RWPE2 (cell line): ENCODE measurements at places on chromosomes 7 and 10.

- peak; percentile 88 for DNase-seq
Observed at GRCh38 chr7:134891262-134891695, 95.0 kb upstream of the AGBL3 start.

DNA sequence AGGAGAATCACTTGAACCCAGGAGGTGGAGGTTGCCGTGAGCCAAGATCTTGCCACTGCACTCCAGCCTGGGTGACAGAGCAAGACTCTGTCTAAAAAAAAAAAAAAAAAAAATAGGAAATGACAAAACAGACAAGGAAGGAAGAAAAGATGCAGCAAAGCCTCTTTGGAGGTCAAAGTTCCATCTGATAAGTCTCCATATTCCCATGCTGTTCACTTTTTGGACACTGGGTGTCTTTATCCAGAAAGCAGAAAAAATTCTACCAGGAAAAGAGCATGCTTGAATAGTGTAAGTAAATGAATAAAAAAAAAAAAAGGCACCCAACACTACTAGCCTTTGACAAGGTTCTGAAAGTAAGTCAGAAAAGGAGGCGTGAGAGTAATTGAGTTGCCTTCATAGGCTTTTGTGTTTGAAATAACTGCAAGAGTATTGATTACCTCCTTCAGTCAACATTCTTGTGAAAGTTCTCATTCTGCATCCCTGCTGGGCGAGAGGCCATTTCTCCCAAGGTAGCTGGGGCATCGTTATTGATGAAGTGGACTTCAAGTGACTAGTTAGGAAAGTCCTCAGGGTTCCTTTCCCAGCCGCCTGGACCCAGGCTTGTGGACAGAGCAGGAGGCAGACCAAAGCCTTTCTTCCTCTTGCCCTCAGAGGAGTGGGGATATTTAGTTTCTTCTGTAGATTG is 133.3 kb upstream of the KIF5B start:
- no peak for DNase-seq

GRCh38 chr10:58909881-58910280 is 266.6 kb upstream of the PHYHIPL start:
- no peak for DNase-seq

DNA sequence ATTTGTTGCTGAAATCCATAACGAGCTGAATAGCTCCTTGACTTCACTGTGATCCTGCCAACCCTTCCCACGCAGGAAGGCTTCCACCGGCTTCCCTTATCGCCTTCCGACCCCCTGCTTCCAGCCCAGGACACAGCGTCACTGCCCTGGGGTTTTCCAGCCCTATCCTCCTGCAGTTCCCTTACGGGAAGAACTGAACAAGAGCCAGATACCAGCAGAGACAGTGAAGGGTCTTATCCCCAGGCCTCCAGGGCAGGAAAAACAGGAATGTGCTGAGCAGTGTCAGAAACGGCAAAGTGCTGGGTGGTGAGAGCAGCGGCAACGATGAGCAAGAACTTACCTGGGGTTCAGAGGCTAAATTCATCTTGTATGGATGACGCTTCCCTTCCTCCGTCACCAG is 22.4 kb downstream of the PDLIM1 start:
- no peak for DNase-seq

DNA sequence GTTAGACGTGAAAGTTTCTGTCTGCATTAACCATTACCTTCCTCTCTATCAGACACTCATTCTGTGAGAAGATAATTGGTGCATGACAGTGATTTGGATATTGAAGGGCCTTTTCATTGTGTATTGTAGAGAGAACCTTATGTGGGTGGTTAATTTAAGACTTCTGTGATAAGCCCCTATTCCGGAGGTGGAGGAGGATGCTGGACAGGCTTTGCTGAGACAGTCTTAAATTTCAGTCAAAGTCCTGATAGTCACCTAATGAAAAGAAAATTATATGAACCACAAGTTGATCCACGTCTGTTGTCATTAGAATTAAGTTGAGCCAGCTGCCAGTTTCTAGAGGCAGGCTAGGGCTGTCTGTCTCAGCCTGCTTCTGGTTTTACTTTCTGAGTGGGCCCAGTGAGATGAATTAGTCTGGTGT is 62.9 kb downstream of the CELF2 start:
- DNase-seq: no peak

- peak; percentile 62 for DNase-seq
Observed at GRCh38 chr10:32413513-32413912, 32.4 kb upstream of the CCDC7 start.

GRCh38 chr7:47329320-47329926 is 252.5 kb downstream of the TNS3 start:
- no peak for DNase-seq

- DNase-seq: no peak
Observed at GRCh38 chr7:82998436-82998835, 164.2 kb downstream of the PCLO start.

DNA sequence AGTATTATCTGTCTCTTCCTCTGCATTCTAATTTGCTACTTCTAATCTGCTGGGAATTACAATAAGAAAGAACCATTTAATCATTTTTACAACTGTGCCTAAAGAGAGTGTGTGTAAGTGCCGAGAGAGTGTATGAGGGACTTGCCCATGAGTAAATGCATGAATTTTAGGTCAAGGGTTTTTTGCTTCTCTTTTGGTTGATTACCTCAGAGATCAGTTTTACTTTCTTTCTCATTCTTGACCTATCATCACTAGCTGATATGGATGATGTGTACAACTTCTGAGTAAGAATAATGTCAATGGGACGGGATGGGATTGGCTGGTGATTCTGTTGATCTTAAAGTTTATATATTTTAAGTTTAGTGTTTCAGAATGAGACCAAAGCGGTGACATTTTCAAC is 47.8 kb downstream of the IKZF1 start:
- DNase-seq: no peak

- no peak for DNase-seq
Observed at GRCh38 chr10:121096617-121097431, 245.7 kb downstream of the WDR11 start.

GRCh38 chr7:37107047-37107750 is 341.5 kb downstream of the ELMO1 start:
- DNase-seq: no peak

DNA sequence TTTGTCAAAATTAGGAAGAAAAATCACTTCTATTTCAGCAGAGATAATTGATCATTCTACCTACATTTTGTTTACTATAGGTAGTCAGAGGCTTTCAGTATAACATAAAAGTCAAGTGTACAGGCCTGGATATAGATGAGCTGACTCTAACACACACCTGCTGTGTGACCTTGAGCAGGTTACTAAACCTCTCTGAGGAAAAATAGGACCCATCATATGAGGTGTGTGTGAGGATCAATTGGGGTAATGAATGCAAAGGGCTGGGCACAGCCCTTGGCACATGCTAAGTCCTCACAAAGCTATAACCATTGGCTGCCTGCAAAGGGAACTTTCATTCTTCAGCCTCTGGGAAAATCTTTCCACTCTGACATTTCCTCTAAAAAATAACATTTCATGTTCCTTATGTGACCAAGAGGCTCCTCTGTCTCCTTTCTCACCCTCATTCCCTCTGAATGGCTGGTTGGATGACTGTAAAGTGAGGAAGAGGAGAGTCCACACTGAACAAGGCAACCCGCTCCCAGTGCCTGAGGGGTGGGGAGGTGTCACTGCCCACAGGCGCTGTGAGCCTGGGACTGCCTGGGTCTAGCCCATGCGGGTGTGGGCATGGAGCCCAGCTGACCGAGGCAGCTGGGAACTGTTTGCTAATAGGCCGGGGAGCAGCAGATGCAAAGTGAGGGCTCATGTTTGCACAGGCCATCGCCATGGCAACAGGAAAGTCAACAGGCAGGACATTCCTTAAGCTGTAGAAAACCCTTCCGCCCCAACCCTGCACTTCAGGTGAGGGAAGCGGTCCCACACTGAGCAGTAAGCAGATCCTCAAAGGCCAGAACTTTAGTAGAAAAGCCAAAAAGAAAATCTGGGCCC is 36.8 kb downstream of the MYOF start:
- DNase-seq: peak; percentile 98

GRCh38 chr7:127678337-127678736 is 26.3 kb downstream of the SND1 start:
- DNase-seq: no peak

GRCh38 chr7:55569269-55569663 is 3.0 kb downstream of the VOPP1 start:
- no peak for DNase-seq

DNA sequence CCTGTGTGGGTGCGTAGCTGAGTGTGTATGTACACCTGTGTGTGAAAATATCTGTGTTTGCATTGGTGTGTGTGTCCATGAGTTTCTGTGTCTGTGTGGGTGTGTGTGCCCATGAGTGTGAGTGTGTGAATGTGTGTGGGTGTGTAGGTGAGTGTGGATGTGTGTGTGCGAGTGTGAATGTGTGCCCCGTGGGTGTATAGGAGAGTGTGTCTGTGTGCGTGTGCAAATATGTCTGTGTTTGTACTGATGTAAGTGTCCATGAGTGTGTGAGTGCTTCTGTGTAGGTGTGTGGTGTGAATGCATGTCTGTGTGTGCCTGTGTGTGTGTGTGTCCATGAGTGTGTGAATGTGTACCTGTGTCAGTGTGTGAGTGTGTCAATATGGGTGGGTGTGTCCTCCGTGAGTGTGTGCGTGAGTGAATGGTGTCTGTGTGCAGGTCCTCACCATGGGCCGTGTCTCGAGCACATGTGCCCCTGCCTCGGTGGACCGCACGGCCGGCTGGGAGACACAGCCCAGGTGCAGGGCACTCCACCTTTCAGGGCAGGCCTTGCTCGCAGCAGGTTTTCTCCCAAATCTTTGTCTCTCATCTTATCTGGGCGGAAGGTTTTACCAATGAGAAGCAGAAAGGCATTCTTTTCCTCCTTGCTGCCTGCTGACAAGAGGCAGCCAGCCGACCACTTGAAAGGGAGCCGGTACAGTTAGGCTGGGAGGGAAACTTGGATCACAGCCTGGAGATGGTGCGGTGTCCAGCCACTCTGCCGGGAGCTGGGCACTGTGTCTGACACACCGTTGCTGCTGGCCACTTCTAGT is 107.1 kb upstream of the FAM20C start:
- no peak for DNase-seq

DNA sequence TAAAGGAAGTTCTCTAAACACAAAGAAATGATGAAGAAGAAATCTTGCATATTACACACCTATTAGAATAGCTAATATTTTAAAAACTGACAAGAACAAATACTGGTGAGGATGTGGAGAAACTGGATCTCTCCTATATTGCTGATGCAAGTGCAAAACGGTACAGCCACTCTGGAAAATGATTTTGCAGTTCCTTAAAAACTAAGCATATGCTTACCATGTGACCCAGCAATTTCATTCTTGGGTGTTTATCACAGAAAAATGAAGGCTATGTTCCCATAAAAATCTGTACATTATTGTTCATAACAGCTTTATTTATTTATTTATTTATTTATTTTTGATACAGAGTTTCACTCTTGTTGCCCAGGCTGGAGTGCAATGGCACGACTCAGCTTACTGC is 14.9 kb upstream of the PLEKHA1 start:
- DNase-seq: no peak

DNA sequence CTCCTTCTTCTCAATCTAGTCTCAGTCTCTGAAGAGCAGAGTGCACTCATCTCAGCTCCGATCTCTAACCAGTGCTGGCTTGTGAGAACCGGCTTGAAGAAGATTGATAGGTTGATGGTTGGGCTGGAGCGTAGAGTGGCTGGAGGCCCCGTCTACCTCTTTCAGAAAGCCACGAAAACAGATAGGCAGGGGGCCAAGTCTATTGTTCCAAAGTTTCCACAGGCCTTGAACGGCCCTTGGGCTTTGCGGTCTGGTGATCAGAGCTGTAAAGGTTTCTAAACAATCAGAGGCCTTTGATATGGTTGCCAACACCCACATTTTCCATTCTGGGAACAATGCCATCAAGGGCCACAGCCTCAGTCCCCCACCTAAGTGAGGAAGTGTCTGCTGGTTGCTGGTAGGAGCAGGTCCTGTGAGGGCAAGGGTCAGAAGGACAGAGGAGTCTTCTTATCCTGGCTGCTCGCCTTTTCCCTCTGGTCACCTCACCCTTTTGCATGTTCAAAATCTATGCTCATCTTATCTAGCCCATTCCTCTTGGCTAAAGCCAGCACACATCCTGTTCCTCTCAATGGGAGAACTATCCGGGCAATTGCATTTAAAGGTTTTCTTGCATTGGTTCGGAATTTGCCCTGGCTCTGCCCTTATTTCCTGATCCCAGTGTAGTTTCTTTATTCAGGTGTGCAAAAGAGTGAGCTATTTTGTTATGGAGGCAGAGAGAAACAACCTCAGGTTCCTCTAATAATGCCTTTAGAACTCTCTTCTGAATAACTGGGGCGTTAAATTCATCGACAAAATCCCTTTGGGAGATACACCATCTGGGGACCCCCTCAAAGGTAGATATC is 70.3 kb upstream of the KMT2E start:
- DNase-seq: no peak

DNA sequence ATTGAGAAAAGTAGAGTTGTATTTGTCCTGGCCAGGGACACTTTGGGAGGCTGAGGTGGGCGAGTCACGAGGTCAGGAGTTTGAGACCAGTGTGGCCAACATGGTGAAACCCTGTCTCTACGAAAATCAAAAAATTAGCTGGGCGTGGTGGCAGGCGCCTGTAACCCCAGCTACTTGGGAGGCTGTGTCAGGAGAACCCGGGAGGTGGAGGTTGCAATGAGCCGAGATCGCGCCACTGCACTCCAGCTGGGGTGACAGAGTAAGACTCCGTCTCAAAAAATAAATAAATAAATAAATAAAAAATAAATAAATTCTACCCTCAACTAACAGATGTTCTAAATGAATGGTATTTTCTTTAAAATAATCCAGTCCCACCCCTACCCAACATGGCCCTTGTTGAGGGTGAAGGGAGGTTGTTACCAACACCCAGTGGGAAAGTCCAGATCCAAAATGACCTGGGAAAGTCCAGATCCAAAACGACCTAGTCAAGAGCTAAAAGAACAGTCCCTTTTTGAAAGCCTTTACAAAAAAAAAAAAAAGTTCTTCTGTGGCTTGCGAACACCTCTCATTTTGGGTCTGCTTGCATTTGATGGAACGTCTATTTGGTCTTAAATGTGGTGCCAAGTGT is 16.0 kb downstream of the MXI1 start:
- no peak for DNase-seq

- DNase-seq: no peak
Observed at GRCh38 chr7:33644489-33644888, 260.9 kb upstream of the BMPER start.

DNA sequence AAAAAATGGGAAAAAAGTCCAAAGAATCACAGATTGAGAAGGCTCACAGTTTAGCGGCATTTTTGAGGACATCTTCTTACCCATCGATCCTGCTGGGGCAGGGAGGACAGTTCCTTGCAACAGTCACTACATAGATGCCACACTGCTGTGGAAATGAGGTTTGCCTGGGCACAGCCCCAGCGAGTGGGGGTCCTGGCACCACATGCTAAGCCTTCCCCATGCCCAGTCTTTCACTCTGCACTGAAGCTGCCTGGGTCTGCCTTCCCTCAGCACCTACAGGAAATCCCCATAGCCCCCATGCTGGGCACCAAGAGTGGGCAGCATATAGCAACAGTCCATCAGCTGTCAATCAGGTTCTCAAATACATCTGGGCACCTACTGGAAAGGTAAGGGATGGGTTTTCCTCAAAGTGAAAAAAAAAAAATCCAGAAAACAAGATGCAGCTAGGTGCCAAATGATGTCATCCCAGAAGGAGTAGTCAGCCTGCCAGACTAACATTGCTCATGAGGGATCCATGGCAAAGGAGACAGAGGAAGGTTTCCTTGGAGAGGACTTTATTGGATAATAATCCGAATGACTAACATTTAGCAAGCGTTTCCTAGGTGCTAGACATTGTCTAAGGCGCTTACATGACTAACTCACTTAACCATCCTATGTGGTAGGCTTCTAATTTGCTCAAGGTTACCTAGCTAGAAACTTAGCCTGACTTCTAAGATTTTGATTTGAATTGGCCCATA is 125.7 kb upstream of the CXCL12 start:
- no peak for DNase-seq

GRCh38 chr7:78437118-78437517 is 638.5 kb downstream of the PHTF2 start:
- no peak for DNase-seq
